NCI-H187 (cell line): ENCODE measurements at places on chromosomes 4 and X.

DNA sequence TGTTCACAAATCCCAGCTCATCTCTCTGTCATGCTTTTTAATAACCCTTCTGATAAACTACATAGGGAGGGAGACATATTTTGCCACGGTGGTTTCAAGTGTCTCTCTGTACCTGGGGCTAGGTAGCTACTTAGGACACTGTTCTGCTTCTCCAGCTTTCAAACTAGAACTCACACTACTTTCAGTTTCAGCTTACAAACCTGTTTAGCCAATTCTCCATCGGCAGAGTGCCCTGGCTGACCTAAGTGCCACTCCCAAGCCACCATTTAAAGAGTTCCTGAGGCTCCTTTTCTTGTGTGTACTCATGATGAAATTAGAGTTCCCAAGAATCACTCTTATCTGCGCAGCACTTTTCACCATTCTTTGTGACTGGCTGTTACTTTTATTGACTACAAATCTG, 899.2 kb downstream of the FAT4 start:
- DNase-seq, result no peak

DNA sequence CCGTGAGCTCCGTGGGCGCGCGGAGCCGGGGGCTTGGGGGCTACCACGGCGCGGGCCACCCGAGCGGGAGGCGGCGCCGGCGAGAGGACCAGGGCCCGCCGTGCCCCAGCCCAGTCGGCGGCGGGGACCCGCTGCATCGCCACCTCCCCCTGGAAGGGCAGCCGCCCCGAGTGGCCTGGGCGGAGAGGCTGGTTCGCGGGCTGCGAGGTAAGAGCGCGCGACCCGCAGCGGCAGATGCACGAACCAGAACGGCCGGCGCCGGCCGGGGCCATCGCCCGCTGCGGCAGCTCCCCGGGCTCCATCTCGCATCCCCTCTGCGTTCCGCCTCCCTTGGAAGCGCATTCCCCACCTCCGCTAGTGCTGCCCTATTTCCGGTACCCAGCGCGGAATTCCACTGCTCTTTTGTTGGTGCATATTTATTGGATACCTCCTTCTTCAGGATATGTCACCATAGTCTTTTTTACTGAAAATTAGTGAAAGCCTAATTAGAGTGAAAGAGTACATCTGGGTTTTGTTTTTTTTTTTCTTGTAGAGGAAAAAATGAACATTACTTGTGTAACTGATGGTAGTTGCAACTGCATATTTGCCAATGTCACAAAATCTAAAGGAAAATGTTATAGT, 797 bp downstream of the PKD2 start:
- peak; percentile 20 for DNase-seq

DNA sequence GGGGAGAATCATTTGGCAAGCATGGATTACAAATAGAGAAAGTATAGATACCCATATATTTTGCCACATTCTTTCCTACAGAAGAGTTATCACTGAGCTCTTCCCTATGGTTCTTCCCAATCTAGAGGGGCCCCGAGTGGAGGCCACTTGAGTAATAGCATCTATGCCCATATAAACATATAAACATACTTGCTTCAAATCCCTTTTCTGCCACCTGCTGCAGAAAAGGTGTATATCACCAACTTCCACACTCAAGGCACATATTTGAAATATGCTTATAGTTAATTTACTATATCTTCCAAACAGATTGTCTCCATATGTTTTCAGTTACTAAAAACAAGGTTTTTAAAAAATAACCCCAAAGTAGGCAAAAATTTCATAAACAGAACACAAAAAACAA, 642.8 kb upstream of the DIPK2B start:
- no peak for DNase-seq

DNA sequence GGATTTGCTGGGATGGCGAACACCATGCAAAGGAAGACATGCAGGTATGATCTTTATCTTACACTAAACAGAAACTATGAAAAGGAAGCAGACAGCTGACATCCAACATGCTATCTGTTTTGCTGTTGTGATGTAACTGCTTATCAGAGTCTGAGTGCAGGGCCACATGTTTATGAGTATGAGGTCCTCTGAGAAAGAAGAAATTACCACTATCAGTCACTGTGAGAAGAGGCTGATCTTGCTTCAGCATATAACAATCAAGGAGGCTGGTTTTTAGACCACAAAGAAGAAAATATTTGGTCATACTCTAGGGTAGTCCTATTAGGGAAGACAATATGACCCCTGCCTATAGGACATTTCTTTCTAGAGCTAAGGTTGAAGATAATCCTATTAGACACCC, 18.5 kb downstream of the CLGN start:
- DNase-seq, result no peak

DNA sequence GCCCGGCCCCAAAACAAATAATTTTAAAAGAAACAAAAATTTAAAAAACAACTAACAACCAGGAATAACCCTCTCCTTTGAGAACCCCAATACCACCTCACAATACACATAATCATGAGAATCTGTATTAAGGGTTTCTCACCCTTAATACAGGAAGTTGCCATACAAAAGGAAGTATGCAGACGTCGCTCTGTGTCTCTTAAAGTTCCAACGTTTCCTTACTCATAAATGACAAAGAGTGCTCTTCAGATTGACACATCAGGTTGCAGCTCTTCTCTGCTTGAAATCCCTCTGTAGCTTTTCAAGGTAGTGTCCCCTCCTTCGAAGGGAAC, 73.9 kb upstream of the IRF2 start:
- no peak for DNase-seq

DNA sequence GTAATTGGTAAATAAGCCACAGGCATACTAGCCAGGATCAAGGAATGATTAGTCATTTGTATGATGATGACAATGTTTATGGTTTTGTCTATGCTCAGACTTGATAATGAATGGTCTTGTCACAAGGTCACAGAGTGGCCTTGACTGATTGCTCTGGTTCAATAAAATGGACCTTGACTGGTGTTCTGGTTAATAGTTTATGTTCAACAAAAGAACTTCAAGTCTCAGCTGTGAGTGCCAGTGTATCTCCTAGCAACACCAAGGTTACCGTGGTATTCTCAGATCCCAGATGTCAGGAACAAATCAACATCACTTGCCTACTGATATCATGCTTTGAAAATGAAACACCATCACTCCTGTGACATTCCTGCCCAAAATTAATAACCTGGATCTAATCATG, 16.3 kb upstream of the LRAT start:
- no peak for DNase-seq

DNA sequence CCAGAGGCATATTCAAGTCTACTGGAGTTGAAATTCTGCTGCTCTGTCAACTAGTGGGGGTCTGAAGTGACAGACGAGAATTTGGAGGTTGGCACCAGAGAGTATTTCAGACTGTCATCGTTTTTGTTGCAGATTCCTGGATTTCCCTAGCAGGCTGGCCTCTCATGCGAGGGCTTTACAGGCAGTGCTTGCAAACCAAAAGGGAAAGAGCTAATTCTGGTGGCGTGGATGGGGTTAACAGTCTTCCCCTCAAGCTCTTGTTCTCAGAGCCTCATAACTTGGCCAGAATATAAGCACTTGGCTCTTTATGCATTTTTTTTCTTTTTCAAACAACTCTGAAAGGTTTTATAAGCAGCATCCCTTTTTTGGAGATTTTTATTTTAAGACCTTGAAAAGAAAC, at the start of gene SPARCL1:
Gene SPARCL1 (minus strand): TSS at position 190 of the 400 bp plus-strand sequence. CDS start 29,802 bp downstream, outside the sequence.
- no peak for DNase-seq

DNA sequence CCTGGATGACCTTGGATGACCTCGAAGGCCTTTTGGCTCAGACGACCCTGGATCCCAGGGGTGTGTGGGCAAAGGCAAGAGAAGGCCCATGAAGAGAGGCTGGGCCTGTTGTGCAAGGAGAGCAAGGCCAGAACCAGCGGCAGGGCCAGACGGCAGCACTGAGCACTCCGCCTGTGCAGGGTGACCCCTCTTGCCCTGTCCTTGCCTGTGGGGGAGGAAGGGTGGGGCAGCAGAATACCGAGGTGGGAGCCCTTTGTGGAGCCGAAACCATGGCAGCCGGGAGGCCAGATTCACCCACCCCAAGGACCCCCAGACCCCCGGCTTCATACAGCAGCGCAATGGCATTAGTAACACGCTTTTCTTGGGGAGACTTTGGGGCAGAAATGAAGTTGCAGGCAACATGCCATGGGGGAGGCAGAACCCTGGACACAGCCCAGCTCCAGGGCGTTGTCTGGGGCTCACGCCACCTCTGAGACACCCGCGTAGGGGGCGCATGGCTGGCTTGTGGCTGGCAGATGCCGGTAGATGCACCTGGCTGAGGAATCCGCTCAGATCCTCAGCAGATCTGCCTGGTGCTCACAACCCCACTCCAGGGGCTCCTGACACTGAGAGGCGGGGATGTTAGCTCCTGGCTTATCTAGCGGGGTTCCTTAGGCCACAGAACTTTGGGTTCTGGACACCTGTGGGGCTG, 114.5 kb downstream of the FAM53A start:
- no peak for DNase-seq

- no peak for DNase-seq
Observed at GRCh38 chr4:5478697-5479096, 229.7 kb downstream of the EVC2 start.
